ENCODE measurements at places on chromosomes 3 and 15.

DNA sequence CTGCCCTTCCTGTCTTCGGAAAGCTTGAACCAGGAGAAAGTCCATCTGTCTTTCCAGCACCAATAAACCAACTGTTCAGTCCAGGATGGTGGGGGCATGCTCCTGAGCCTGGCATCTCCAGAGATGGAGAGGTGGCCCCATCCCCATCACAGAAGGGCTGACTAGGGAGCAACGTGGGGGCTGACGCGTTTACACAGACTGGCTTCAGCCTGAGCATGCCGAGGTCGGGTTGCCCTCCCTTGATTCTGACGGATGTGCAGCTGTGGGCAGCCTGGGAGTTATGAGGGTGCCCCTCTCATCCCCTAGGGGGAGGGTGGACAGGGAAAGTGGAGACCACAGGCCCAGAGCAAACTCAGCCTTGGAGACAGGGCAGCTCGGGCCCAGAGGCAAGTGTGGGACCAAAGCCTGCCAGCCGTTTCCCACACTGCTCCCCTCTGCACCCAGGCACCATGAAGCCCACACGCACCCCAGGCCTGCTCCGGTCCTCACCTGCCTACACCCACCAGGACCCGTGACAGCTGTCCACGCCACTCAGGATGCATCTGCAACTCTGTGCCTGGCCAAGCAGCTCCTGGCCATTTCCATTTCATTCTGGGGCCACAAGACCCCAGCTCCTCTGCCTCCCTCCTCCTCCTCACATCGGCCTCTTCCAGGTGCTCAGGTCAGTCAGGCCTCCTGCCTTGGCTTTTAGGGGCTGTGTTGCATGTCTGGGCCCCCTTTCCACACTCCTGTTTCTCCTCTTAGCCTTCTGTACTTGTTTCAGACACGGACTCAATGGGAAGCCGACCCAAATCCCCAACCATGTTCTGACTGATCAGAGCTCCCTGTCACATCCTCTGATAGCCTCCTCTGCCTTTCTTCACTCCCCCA lies 48.2 kb upstream of the SLC41A3 start:
- peak; percentile 18 for DNase-seq

GRCh38 chr3:130433306-130433705 lies 83.7 kb upstream of the COL6A6 start:
- DNase-seq, result no peak

- no peak for DNase-seq
Observed at GRCh38 chr3:43180027-43180426, 74.1 kb upstream of the POMGNT2 start.

GRCh38 chr3:29582273-29582672 lies 301.4 kb downstream of the RBMS3 start:
- DNase-seq, result no peak

DNA sequence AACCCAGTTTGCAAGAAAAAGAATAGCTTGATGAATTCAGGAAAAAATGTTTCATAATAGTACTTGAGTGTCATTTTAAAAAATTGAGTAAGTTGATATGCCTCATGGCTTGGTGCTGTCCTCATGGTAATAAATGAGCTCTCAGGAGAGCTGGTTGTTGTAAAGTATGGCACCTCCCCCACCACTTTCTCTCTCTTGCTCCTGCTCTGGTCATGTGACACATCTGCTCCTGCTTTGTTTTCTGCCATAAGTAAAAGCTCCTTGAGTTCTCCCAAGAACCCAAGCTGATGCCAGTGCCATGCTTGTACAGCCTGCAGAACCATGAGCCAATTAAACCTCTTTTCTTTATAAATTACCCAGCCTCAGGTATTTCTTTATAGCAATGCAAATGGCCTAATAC lies 108.8 kb upstream of the CRBN start:
- no peak for DNase-seq

GRCh38 chr3:124277144-124277890 lies 285.4 kb upstream of the ROPN1 start:
- no peak for DNase-seq

- DNase-seq, result no peak
Observed at GRCh38 chr15:96360581-96361308, 30.2 kb downstream of the NR2F2 start.

GRCh38 chr15:56775641-56776040 lies 42.3 kb upstream of the ZNF280D start:
- no peak for DNase-seq

DNA sequence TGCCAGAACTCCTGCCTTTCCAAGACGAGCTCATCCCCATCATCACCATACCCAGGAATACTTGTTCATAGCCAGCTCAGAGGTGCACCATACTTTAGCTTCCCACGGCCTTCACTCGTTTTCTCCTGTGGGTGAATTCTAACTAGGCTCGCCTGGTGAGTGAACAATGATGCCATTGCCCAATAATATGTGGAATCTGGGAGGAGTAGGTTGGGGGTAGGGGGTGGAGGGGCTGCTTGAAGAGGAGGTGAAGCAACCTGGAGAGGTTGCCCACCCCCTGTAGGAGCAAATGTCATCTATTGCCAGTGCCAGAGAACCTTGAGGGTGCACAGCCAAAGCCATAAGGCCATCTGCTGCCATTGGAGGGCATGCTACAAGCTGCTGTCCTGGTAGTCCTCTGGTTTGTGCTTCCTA lies 592 bp upstream of the ZNF445 start:
- DNase-seq, result no peak

- DNase-seq, result no peak
Observed at GRCh38 chr3:195080571-195081151, 190.3 kb downstream of the XXYLT1 start.

DNA sequence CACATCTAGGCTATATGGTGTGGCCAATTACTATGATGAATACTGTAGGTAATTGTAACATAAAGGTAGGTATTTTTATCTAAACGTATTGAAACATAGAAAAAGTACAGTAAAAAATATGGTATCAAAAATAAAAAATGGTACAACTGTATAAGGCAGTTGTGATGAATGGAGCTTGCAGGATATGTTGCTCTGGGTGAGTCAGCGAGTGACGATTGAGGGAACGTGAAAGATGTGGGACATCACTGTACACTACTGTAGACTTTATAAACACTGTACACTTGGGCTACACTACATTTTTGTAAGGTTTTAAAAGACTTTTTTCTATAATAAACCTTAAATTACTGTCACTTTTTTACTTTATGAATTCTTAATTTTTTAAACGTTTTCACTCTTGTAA lies 10.3 kb downstream of the CTNNB1 start:
- DNase-seq, result no peak

- DNase-seq, result no peak
Observed at GRCh38 chr15:38134252-38134651, 118.4 kb upstream of the SPRED1 start.

DNA sequence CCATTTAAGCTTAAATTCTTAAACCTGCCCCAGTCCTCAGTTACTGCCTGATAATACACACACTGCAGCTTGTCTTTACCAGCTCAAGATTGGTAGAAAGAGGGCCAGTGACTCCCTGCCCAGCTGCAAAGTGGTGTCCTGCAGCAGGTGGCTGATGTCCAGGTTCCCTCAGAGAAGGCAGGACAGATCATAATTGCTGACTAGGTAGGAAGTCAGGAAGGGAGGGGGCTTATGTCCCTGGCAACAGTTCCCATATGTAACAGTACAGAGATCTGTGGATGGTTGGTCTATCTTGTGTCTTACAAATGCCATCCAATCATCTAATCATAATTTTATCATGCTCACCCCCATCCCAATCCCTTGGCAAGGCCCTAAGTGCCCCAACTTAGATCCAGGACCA lies 492.1 kb upstream of the PPP2R3A start:
- DNase-seq, result no peak

DNA sequence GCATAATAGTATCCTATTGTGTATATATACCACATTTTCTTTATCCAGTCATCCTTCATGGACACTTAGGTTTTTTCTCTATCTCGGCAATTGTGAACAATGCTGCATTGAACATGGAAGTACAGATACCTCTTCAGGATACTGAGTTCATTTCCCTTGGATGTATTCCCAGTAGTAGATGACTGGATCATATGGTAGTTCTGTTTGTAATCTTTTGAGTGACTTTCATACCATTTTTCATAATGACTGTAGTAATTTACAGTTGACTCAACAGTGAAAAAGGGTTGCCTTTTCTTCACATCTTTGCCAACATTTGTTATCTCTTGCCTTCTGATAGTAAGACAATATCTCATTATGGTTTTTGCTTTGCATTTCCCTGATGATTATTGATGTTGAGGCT lies 21.8 kb downstream of the MYH15 start:
- DNase-seq, result no peak
